ENCODE measurements at places on chromosomes 2 and 18.
A peak's percentile ranks its signal among the peaks of the same experiment; 100 is the strongest.

DNA sequence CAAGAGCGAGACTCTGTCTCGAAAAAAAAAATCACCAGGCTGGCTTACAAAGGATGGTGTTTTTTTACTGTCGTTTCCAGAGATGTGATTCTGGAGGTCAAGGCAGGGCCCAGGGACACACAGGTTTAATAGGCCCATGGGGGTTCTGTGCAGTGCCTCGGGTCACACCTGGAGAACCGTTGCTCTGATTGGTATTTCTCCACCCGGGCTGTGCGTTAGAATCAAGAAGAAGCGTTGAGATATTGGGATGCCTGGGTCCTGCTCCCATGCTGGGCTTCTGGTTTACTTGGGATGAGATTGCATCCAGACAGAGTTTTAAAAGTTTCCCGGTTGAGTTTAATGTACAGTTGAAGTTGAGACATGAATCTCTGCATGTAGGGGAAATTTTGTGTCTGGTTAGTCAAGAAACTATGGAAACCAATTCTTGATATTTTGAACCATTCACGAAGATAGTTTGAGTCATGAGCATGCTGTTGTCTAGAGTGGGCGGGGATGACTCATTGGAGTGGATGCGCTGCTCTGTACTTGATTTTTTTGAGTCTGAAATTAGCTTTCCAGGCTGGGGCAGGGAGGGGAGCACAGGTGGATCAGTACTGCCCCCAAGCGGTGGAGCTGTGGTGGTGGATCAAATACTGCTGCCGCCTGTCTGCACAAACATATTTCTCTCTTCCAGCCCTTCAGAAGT is 50.1 kb downstream of the GREB1 start:
- DNase-seq: peak; percentile 86

- DNase-seq: no peak
These were observed 28.3 kb downstream of the SPDYA start for GRCh38 chr2:28838971-28839370.

DNA sequence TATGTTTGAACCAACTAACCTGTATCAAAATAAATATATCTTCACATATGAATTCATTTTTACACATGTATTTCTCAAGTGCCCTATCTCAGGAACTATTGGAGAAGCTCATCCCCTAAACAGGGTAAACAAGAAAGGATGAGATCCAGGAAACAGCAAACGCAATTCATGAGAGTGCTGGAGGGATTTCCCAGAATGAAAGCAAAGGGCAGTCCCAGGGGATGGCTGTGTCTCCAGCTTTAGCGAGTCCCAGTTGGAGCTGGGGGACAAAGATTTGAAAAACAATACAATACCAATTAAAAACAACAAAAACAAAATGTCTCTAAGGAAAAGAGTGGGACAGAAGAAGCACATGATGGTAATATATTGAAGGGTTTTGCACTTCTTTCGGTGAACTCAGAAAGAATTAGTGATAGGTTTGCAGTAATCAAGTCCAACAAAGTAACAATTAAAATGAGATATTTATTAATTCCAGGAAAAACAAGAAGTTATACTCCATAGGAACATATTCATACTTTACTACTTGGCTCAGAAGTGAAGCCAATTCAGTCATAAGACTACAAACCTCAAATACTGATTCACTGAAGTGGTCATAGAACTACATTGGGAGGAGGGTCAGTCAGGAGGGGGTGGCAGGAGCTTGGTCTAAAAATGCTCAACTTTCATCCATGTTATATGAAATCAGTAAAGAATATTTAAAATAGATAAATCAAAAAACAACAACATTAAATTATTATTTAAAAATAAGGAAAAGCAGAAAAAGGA is 73.1 kb upstream of the PDE1A start:
- no peak for DNase-seq

DNA sequence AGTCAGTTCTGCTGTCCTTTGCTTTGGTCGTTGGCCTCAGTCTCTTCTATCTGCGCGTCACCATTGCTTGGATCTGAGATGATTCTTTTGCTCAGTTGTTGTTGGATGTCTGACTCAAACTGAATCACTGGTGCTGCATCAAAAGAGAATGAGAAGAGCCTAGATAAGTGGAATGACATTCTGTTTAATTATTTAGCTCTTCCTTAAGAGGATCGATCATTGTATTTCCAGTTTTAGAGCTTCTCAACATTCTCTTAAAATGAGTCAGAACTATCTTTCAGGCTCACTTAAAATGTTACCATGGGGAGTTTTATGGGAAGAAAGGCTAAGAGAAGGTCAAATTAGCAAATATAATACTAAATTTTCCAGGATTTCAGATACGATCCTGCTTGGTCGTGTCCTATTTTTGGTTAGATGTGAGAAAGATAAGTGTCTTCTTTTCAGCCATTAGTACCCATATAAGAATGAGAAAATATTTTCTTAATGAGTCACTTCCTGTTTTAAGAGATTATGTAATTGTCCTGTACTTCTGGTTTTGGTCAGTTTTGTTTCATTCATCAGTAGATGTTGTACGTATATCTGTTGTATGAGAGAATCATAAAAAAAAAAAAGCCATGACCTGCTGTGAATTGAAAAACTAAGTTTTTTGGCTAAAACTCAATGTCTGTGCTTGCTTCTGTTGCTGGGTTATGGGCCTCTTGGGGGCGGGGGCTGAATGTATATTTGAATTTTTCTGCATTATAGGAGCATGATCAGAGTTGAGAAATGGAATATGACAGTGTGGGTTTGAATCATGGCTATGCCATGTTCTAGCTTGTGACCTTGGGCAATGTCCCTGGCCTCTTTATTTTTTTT is 31.6 kb upstream of the CASP10 start:
- no peak for DNase-seq

GRCh38 chr2:158115202-158115767 is 13.6 kb downstream of the UPP2 start:
- no peak for DNase-seq

- DNase-seq: no peak
These were observed 969 bp upstream of the ALKAL2 start for GRCh38 chr2:288758-289361.

DNA sequence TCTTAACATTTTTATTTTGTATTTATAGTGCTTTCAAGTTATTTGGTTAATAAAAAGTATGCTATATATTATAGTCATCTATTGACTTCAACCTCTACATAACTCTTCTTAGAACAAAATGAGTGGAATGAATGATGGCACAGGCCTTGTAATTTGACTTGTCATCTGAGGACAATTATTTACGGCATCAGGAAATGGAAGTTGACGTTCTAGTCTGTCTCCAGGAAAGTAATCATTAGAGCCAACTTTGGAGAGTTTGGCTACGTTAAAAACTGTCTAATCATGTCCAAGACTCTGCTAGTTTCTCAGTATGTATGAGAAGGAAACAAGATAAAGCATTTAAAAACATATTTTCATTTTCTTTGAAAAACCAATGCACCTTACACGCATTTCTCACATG is 353.6 kb downstream of the ARHGAP15 start:
- no peak for DNase-seq

- peak; percentile 47 for DNase-seq
These were observed 705 bp downstream of the EFR3B start for GRCh38 chr2:25042321-25043240.

DNA sequence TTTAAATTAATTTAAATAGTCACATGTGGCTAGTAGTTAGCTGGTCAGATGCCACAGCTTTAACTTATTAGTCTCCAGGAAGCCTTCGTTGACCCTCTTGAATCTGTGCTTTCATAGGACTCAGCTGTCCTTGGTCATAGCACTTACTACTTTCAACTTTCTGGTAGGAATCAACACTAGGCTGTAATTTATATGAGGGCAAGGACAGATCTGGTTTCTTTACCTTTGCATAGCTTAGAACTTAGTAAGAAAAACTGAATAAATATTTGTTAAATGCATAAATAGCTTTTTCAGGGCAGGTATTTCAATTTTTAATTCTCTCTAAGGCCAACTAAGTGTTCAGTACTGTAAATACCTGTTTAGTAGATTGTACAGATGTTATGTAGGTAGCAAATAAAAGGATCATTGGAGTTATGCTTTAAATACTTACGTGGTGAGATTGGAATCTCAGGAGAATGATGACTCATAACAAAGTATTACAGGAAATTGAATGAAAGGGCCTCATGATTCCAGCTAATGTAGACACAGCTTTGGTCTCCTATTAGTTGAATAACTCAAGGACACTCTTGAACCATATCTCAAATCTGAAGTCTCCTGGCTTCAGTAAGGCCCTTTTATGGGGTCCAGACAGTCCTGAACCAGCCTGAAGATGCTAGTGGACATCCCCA is 2.6 kb downstream of the CLIP4 start:
- no peak for DNase-seq

DNA sequence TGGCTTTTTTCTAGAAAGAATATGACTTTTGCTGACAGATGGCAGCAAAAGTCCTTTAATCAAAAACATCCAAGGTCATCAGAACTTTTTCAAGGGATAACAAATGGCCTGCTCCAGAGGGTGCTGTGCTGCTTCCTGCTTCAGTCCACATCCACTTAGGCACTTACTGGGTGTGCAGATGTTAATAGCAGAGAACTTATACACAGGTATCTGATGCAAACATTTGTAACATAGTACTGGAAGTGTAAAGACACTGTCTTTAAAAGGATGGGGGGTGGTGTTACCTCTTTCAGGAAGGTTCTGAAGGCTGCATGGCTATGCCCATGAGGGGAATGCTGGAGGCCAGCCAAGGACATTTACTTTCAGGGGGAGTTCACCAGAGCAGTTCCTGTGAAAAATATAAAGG is 5.5 kb downstream of the HOXD8 start:
- no peak for DNase-seq

DNA sequence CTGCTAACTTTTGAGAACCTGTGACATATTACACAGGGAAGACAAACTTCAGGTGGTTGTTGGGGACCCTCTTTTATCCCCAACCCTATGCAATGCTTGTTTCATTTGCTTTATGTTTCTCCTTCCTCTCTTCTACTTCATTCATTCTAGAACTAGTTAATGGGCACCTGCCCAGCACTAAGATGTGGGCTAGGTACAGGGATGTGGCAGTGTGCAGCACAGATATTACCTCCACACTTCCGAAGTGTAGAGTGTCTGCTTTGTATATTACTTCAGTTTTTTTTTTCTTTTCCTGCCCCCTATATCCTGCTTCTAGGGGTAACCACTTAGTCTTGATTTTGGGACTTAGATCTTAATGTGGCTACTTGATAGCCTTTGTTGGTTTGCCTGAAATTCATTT is 35.1 kb downstream of the CD28 start:
- no peak for DNase-seq

- DNase-seq: no peak
These were observed 192.4 kb upstream of the ERBB4 start for GRCh38 chr2:212730994-212731393.

GRCh38 chr2:229852565-229852964 is 69.2 kb downstream of the TRIP12 start:
- DNase-seq: no peak

GRCh38 chr18:62239475-62239874 is 52.4 kb downstream of the RELCH start:
- no peak for DNase-seq

DNA sequence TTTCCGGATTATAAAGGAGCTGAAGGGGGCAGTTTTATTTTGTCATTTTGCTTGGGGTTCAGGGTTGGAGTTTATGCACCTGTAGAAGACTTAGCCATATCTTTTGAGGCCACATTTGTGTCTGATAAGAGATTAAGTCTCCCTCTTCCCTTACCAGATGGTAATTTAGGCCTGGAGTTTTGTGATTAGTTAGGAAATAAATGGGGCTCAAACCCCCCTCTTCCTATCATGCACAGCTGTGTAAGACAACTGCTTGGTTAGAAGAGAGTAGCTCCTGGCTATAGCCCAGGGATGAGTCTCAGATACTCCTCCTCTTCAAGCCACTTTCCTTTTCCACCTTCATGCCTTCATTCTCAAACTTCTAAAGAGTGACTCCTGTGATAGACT is 802 bp upstream of the SAP130 start:
- no peak for DNase-seq

DNA sequence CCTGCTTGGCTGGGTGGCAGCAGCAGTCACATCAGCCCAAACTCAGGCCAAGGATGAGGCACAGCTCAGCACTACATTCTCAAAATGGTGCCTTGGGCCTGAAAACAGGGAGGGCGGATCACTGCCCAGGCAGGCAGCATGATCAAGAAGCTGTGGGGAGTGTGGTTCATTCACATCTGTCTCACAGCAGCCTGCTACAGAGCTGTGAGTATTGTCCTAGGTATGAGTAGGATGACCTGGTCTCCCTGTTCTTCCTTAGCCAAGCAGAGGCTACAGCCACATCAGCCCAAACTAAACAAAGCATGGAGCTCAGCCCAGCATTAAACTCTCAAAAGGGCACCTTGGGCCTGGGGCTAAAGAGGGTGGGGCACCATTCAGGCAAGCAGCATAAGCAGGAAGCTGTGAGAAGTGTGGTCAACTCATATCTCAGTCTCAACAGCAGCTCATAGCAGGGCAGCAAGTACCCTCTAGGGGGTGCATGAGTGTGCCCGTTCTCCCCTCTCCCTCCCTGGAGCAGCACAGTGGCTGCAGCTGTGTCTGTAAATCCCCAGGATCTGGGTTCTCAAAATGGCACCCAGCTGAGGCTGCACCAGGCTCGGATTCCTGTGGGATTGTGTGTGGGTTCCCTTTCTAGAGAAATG is 139.6 kb downstream of the TRABD2A start:
- DNase-seq: no peak

- DNase-seq: no peak
These were observed 50.9 kb upstream of the BIN1 start for GRCh38 chr2:127157651-127158485.

GRCh38 chr2:181738074-181738473 is 57.8 kb upstream of the NEUROD1 start:
- no peak for DNase-seq

GRCh38 chr2:230798769-230799399 is 65.9 kb upstream of the ITM2C start:
- DNase-seq: no peak

- DNase-seq: no peak
These were observed 128.4 kb downstream of the IKZF2 start for GRCh38 chr2:213022987-213023386.

DNA sequence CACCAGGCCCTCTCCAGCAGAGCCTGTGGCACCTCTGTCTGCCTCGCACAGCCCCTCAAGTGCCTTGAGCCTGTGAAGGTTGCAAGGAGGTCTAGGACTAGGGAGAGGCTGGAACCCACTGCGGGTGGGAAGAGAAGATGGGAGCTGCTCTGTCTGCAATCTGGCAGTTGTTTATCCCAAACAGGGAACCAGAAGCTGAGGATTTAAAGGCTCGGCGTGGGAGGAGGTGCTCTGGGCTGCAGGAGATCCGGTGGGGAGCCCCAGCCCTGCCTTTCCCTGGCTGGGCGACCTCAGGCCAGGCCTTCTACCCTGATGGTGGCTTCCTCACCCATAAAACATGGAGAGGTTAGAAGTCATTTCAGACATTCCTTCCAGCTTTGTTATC is 174.1 kb downstream of the SMAD7 start:
- peak; percentile 37 for DNase-seq

DNA sequence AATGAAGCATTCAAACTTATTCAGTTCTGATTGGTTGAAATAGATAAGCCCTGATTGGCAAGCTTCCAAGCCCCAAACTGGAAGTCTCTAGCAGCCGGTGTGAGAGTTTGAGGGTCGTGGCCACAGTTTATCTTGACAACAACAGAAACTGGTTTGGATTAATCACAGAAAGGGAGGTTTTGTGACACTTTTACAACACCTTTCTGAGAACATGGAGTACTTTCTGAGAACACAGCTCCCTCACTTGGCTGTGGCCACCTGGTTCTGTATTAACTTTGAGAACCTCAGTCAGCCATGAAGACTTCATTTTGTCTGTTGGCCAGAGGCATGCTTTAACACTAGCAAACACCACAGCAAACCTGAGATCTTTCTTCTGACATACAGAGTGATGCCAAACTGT is 280.7 kb upstream of the VWC2L start:
- no peak for DNase-seq
